Smooth muscle cell of the brain vasculature (primary cell): ENCODE measurements at places on chromosomes 7 and 10.

GRCh38 chr7:133344275-133344674 lies 91.4 kb downstream of the EXOC4 start:
- DNase-seq: no peak

- DNase-seq: no peak
These were observed 107.7 kb upstream of the FZD1 start for GRCh38 chr7:91156316-91157185.

GRCh38 chr10:116877391-116877790 lies 28.1 kb downstream of the ENO4 start:
- DNase-seq: no peak

GRCh38 chr10:112250555-112250954 lies 32.6 kb upstream of the TECTB start:
- no peak for DNase-seq

GRCh38 chr10:117224881-117225280 lies 16.0 kb upstream of the SLC18A2 start:
- DNase-seq: no peak

DNA sequence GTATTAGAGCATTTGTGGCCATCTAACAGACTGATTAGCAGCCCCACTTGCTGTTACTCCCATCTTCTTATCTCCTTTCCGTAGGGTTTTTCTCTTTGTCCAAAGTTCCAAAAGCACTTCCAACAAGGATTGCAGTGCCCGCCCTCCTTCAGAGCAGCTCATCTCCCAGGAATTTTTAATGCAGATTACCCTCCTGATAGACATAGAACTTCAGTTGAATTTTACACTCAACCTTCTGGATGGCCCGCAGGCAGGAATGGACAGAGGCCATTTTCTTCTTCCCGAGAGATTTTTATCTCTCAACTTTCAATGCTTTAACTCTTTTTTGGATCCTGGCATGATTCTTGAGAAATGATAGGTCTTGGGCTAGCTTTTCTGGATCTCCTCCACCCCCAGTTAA lies 23.3 kb downstream of the PRKG1 start:
- DNase-seq: no peak

DNA sequence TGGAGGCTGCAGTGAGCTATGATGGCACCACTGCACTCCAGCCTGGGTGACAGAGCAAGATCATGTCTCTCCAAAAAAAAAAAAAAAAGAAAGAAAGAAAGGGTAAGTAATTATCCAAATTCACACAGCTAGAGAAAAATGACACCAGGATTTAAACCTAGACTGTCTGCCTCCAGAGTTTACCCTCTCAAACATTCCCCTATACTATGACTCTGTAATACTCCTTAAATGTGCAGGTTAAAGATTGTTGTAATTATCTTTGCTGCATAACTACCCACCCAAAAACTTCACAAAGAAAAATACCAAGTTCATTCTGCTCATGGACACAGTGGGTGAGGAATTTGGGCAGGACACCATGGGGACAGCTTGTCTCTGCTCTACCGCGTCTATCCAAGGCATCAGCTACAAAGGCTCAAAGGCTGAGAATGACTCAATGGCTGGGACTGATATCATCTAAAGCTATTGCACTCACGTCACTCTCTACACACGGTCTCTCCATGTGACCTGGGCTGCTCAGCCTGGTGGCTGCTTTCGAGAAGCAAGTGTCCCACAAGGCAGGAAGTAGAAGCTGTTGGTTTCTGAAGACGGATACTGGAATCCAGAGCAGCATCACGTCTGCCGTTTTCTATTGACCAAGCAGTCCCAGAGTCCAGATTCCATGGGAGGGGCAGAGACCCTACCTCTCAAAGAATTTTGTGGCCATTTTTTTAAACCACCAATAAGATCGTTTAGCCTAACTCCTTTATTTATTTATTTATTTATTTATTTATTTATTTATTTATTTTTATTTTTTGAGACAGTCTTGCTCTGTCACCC lies 185.7 kb upstream of the AUTS2 start:
- no peak for DNase-seq

GRCh38 chr10:132048294-132048667 lies 17.5 kb upstream of the JAKMIP3 start:
- DNase-seq: no peak

GRCh38 chr10:48934672-48935501 lies 4.8 kb downstream of the LRRC18 start:
- no peak for DNase-seq

DNA sequence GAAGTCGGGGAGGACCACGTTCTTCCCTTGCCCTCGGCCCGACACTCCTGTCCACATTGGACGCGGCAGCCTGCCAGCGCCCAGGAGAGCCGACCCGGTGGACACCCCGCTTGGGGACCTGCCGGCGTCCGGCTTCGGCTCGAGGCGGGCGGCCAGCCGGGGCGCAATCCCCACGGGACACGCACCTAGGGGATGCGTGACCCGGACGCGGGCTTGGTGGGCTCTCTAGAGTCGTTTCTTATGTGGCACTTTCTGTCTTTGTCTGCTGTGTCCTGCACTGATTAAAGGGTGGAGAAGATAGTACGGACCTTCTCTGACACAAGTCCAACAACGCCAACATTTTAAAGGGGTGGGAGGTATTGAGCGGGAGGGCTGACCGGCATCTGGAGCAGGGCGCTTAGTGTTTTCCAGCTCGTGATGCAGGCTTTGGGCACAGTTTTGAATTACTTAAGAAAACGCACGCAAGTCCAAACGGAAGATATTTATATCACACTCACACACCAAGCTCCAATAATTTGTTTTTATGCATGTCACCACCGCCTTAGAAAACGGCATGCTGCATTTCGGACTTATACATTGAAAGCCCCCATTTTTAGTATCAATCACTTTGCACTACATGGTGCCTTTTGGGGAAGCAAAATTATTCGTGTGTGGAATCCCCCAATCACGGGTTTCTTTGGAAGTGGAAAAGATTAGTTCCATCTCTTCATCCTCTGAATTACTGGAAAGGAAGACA lies 3.9 kb upstream of the SPAG6 start:
- DNase-seq: no peak

DNA sequence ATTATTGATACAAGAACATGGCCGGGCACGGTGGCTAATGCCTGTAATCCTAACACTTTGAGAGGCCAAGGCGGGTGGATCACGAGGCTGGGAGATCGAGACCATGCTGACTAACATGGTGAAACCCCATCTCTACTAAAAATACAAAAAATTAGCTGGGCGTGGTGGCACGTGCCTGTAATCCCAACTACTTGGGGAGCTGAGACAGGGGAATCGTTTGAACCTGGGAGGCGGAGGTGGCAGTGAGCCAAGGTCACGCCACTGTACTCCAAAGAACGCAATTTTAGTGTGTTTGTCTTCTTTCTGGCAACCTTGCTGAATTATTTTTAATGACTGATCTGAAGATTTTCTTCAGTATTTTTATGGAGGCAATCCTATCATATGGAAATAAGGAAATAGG lies 46.2 kb downstream of the IDE start:
- DNase-seq: no peak

GRCh38 chr7:84248267-84248666 lies 53.7 kb upstream of the SEMA3A start:
- DNase-seq: no peak

DNA sequence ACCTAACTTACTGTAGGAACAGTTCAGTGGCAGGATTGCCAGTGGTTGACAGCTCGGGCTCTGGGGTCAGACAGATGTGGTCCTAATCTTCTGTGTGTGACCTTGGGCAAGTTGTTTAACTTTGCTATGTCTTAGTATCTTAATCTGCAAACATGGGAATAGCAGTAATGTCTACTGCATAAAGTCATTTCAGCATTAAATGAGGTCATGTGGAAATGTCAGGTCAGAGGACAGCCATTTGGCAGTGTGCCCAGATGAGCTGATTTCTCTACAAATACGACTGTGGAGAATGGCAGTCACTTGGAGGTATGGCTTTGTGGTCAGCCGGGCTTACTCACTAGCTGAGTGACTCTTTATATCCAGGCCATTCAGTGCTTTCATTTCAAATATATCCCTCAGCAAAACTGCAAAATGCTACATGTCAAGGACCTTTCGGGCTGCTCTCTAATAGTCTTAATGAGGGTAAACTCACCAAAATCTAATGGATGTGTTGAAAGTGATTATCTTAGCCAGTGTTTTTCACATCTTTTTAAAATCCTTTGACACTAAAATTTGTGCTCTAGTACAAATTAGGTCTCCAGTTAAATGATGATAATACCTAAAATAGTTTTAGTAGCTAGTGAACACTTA lies 171.4 kb downstream of the ST7 start:
- DNase-seq: peak; percentile 87

DNA sequence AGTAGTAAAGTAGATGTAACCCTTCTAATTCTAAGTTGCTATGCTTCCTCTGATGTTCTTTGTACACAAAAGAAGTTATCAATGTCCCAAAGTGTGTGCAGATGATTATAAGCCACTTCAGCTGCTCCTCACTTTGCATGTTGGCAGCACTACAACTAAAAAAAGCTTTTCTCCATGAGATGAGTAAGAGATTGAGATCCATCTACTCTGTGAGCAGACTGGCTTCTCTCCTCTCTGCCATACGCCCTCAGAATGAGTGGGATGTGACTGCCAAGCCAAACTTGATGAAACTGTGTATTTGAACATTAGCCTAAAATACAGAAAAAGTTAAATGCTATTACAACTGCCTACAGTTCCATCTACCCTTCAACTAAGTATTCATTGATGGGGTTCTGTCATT lies 102.9 kb upstream of the ETV1 start:
- no peak for DNase-seq

DNA sequence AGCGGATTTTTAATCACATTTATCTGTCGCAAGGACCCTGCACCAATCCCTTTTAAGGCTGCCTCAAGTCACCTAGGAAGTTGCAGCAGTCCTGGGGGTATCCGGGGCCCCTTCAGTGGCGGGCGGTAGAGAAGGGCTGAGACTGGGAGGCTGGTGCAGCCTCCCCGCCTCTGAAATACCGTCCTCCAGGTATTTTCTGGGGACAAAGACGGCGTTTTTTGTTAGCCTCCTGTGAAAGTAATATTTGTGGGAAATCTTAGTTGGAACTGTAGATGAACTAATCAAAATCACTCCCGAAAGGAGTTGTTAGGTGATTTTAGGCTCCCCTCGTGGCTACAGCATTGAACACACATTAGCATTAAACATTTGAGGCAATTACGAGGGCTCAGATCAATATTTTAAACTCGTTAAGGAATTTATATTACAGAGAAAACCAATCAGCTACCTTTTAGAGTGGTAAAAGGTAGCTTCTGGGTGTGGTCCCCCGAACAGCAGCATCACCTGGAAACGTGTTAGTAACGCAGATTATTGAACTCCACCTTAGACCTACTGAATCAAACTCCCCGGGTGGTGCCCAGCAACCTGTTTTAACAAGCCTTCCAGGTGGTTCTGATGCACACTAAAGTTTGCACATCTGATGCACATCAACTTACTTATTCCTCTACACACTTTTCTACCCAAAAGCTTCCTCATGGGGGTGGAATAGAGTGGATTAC lies 530 bp upstream of the ANXA7 start:
- no peak for DNase-seq

DNA sequence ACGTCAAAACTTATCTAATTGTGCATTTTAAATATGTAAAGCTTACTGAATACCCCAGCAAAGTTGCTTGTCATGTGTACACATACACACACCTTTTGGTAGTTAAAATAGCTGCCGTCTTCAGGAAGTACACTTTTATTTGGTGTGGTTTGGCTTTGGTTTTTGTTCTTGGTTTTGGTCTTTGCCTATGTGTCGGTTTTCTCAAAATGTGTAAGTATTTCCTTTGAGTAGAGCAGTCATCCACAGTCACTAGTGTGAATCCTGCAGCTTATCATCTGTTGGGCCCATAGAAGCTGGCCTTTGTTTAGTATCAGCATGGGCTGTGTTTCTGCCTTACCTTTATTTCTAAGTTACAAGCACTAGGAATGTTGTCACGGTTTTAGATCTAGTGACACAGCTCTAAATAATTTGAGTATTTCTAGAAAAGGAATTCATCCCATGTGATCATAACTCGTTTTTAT lies 35.3 kb downstream of the NET1 start:
- DNase-seq: no peak

GRCh38 chr7:4550117-4550516 lies 132.0 kb upstream of the FOXK1 start:
- DNase-seq: no peak

GRCh38 chr7:108972004-108972403 lies 402.3 kb downstream of the DNAJB9 start:
- DNase-seq: no peak

DNA sequence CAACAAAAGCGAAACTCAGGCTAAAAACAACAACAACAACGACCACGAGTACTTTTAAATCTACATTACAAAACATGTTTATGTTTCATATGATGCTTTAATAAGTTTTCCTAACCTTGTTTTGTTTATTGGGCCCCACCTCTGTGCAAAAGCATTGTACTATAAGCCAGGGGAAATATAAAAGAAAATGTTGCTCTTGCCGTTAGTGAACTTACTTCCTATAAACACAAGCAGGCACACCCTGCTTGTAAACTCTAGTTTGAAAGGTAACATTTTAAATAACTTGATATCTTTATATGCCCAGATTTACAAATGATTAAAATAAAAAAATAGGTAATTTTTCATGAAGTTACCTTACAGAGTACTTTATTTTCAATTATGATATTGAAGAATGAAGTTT lies 19.2 kb upstream of the EPC1 start:
- no peak for DNase-seq

GRCh38 chr10:17785276-17785930 lies 23.7 kb upstream of the MRC1 start:
- DNase-seq: no peak

- no peak for DNase-seq
These were observed 16.7 kb downstream of the DLG5 start for GRCh38 chr10:77909749-77910375.

- DNase-seq: no peak
These were observed 35.6 kb downstream of the YKT6 start for GRCh38 chr7:44236333-44236728.

DNA sequence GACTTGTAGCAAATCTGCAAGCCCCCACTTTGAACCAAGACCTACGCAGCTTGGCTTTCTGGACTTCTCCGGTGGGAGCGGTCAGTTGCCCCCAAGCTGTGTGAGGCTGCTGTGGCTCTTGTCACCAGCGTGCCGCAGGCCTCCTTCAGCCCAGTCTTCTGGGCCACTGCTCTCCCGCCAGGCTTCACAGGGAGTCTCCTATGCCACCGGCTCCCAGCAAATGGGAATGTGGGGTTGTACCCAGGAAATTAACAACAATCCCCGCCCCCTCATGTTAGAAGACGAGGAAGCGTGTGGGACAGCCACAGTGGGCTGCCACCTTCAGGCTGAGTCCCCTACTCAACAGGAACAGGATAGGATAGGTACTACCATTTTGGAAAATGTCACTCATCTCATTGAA lies 4.2 kb downstream of the WDR86 start:
- DNase-seq: no peak

DNA sequence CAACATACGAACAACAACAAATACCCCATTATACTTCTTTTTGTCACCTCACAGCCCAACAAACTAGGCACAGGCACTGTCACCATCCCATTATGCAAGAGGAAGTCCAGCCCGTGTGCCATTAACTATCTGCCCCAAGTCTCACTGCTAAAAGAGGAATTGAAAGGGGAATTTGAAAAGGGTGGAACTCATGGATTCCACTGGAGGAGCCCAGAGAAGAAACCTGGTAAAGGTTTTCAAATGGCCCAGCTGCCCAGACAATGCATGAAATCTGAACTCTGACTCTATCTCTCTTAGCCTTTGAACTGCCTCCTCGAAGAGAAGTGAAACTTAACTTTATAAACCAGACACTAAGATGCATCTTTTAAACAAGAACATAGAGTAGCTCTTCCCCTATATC lies 130.0 kb downstream of the PLXNA4 start:
- DNase-seq: no peak

- DNase-seq: no peak
These were observed 13.1 kb upstream of the CUX1 start for GRCh38 chr7:101804088-101804963.

GRCh38 chr7:134594877-134595276 lies 46.0 kb downstream of the AKR1B15 start:
- no peak for DNase-seq
